ENCODE measurements at places on chromosomes 3 and 15. TPM values are rescaled to one million over a fixed set of nuclear protein-coding genes. Genes with fewer than 3 reads are reported as not detected.

- H3K4me1 ChIP-seq, result no peaks in the 10 kb centered on the region
- H3K27me3 ChIP-seq, result no peaks in the 10 kb centered on the region
- H3K36me3 ChIP-seq, result no peaks in the 10 kb centered on the region
- H3K27ac ChIP-seq, result no peak overlapping the region
Measured at GRCh38 chr3:56823421-56823926, 21.7 kb upstream of the ARHGEF3 start.

DNA sequence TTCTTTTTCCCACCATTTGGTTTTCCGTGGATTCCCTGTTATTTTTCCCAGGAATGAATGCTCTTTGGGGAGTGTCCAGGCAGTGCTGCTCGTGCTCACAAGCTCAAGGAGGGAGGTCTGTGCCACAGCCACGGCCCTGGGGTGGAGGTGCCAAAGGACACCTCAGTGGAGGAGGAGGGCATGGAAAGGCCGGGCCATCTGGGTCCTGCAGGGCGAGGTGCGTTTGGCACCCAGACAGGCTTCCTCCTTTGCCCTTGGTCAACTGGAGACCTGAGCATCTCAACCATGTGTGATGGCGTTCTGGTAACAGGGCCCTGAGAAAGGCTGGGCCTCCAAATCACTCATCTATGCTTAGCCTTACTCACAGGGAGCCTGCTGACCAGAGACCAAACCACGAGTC, 25.4 kb downstream of the KY start:
- no peaks in the 10 kb centered on the region for H3K36me3 ChIP-seq
- no peak overlapping the region for H3K4me3 ChIP-seq
- H3K4me1 ChIP-seq, result no peaks in the 10 kb centered on the region

DNA sequence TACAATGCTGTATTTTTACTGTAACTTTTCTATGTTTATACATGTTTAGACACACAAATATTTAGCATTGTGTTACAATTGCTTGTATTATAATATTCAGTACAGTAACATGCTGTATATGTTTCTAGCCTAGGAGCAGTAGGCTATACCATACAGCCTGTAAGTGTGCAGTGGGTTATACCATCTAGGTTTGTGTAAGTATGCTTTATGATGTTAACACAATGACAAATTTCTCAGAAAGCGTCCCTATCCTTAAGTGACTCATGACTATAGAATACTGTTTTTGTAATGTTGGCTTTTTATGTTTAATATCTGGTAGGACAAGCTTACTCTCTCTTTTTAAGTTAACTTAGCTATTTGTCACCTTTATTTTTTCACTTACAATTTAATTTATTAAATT, 127.5 kb upstream of the THRB start:
- no peaks in the 10 kb centered on the region for H3K36me3 ChIP-seq
- H3K27ac ChIP-seq, result no peak overlapping the region
- peaks cover 2% of the 10 kb centered on the region for H3K27me3 ChIP-seq
- no peak overlapping the region for H3K4me3 ChIP-seq
- DNase-seq, result no peak

DNA sequence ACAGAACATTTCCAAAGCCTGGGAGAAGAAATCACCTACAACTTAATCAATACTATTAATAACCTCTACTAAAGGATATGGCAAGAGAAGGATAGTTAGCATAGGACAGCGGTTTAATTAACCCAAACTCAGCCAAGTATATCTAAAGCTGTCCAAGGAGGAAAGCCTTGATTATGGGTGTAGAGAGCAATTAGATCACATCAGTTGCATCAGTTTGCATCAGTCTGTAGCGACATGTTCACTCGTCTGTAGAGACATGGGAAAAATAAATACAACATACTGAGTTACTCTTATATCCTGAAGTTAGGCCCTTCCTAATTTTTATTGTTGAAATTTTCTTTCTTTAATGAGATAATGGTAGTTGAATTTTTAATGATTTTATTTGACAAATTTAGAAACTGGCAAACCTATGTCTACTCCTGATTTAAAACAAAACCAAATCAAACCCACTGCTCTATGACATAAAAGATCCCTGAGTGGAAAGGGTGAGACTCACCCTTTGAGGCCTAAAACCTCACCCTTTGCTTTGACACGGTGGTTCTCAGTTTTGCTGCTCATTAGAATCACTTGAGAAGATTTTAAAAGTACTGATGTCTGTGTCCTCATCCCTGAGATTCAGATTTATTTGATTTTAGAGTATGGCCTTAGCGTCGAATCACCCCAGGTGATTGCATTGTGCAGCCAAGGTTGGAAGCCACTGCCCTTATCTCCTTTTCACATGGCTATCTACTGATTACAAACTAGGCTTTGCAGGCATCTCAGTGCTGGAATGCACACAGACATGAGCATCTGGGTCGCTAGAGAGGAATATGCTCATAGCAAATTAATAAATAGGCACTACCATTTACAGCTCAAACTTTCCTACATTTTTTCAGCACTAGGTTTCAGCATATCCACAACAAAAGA, 2.8 kb upstream of the CLRN1 start:
- H3K27ac ChIP-seq, result no peak overlapping the region
- H3K27me3 ChIP-seq, result no peaks in the 10 kb centered on the region
- H3K4me1 ChIP-seq, result no peaks in the 10 kb centered on the region
- H3K36me3 ChIP-seq, result no peaks in the 10 kb centered on the region
- no peak overlapping the region for H3K4me3 ChIP-seq

DNA sequence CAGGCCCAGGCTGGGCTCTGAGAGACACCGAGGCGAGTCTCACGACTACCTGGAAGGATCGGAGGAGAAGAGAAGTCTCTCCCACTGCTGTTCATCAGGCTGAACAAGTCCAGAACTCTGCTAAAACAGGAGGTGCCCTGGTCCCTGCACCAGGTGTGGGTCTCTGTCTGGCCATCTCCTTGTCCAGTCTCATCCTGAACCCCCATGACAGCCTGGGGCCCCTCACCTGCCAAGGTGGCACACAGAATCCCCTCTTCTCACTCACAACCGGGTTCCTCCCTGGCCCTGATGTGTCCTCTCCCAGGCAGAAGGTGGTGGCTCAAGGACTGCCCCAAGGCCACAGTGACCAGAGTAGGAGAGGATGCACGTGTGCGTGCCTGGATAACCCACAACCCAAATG, 34.1 kb downstream of the WNT7A start:
- DNase-seq, result no peak
- H3K4me1 ChIP-seq, result no peaks in the 10 kb centered on the region
- no peaks in the 10 kb centered on the region for H3K27me3 ChIP-seq

GRCh38 chr15:52360229-52361203, 64.9 kb upstream of the MYO5C start:
- no peaks in the 10 kb centered on the region for H3K27me3 ChIP-seq
- H3K4me3 ChIP-seq, result no peak overlapping the region
- no peak overlapping the region for H3K27ac ChIP-seq
- peaks cover 7% of the 10 kb centered on the region for H3K36me3 ChIP-seq
- no peak for DNase-seq

DNA sequence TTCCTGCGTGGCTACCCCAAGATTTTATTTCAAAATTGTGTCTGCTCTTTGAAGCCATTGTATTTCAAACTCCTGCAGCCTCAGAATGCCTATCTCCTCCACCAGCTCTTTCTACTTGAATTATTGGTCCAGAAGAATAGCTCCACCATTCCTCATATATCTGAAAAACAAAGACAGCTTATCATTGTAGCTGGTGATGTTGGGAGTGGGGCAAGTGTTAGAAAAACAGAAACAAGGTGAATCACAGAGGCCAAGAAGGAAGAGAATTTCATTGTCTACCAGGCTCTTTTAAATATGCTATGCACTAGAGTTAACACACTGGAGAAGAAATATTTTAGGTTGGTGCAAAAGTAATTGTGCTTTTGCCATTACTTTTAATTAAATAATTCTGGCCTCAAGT, 307.9 kb upstream of the ROPN1 start:
- no peaks in the 10 kb centered on the region for H3K36me3 ChIP-seq
- H3K4me1 ChIP-seq, result peaks cover 12% of the 10 kb centered on the region
- no peaks in the 10 kb centered on the region for H3K27me3 ChIP-seq
- DNase-seq, result no peak
- H3K27ac ChIP-seq, result no peak overlapping the region

GRCh38 chr3:40524222-40524567, 565 bp upstream of the ZNF621 start:
- DNase-seq, result no peak
- peaks cover 11% of the 10 kb centered on the region for H3K4me1 ChIP-seq
- no peaks in the 10 kb centered on the region for H3K27me3 ChIP-seq
- H3K4me3 ChIP-seq, result peak overlapping the region; percentile 81

DNA sequence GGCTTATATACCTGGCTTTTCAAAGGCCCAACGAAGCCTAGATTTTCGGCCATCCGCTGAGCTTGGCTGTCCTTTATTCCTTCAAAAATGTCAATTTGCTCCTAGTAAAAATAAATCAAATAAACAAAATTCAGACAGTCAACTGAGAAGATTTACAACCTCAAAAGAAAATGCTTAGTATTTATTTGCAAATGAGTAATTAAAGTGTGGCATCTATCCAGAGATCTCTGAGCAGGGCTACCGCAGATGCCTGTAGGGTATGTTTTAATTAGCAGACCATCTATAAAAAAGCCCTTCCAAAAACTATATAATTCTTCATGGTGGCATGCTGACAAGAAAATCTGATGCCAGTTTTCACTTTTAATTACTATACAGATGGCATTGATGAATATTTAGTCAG, 136.2 kb downstream of the SUCLG2 start:
- no peaks in the 10 kb centered on the region for H3K4me1 ChIP-seq
- no peak overlapping the region for H3K27ac ChIP-seq
- H3K4me3 ChIP-seq, result no peak overlapping the region

DNA sequence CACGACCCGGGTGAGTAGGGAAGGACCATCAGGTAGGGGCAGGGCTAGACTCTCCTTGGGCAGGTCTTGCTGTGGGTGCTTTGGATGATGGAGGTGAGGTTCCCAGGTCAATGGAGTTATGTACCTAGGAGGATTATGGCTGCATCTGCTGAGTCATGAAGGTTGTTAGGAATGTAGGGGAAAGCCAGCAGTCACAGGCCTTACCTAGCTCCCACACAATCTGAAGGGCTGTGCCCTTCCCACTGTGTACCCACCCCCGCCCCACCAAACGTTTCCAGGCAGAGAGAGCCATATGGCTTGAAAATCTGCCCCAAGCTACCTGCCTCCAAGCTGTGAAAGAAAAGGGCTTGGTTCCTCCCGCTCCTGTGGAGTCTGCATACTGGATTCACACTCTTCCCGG, 573.4 kb upstream of the DPPA4 start:
- no peak overlapping the region for H3K27ac ChIP-seq
- DNase-seq, result no peak
- H3K4me1 ChIP-seq, result no peaks in the 10 kb centered on the region
- H3K27me3 ChIP-seq, result no peaks in the 10 kb centered on the region
- no peaks in the 10 kb centered on the region for H3K36me3 ChIP-seq
- H3K4me3 ChIP-seq, result no peak overlapping the region

DNA sequence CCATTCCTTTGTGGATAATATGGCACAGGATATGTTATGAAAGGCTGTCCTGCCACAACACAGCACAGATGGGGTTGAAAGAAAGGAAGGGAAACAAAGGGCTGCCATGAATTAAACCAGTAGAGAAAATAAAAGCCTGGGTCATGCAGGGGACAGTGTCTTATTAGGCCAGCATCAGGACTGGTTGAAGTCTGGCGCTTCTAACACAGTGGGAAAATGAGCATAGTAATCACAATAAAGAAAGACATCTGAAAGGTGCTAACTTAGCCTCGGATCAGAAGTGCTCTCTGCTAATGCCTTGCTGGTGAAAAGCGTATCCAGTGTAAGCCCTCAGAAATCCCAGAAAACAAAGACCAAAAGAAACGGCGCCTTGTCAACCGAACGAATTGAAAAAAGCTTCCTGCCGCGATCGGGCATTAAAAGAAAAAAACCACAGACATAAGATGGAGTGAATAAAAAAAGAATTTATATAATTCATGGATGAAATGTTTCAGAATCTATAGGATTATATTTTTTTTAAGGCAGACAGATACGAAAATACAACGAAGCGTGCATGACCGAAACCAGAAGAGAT, 566 bp upstream of the MKRN3 start:
- no peak overlapping the region for H3K4me3 ChIP-seq
- H3K27ac ChIP-seq, result no peak overlapping the region

OXTR gene
- 1.2 TPM for total RNA-seq

PRRT3 gene
- 3.9 TPM for total RNA-seq

IMPG2 gene
- total RNA-seq, result 0.85 TPM

BFSP2 gene
- total RNA-seq, result 0.41 TPM

Measured in kidney (tissue), 22 donors.